SIG-M5 (cell line): ENCODE measurements at places on chromosomes 4 and X.

GRCh38 chr4:127844601-127845116, 36.0 kb upstream of the PLK4 start:
- DNase-seq: no peak

DNA sequence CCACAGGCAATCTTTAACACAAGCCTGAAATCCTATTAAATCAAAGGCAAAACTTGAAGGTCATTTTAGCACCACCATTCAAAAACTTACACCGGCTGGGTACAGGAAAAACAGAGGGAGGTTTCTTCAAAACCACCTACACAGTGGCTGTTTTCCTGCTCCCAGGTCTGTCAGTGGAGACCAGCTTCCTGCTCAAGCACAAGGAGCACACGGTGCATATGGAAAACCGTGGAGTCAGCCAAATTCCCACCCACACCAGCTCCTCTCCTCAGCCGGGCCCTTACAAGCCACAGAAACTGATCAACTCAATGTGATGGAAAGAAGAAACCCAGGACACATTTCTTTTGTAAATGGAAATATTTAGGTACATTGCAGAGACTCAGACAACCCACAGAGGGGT, 14.3 kb upstream of the FAM241A start:
- no peak for DNase-seq

- no peak for DNase-seq
Measured at GRCh38 chr4:86853209-86853608, 4.0 kb upstream of the SLC10A6 start.

- DNase-seq: no peak
Measured at GRCh38 chr4:31787701-31788100, 1067.5 kb downstream of the PCDH7 start.

GRCh38 chrX:150163221-150163930, 199.7 kb upstream of the MAMLD1 start:
- DNase-seq: no peak

DNA sequence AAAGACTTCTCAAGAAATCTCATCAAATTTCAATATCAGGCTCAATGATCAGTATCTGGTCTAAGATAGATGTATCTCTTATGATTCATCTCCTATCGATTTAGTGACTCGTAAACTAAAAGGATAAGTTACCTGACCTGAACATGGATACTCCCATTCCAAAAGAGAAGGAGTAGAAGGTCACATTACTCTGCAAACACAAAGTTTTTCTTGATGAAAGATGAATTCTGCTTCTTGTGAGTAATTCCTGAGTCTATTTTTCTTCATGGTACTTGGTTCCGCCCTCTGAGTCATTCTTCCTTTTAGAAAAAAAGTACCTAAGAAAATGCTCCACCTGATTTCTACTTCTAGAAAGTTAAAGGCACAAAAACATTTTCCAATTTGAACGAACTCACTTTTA, 223.1 kb upstream of the SLIT2 start:
- DNase-seq: no peak

DNA sequence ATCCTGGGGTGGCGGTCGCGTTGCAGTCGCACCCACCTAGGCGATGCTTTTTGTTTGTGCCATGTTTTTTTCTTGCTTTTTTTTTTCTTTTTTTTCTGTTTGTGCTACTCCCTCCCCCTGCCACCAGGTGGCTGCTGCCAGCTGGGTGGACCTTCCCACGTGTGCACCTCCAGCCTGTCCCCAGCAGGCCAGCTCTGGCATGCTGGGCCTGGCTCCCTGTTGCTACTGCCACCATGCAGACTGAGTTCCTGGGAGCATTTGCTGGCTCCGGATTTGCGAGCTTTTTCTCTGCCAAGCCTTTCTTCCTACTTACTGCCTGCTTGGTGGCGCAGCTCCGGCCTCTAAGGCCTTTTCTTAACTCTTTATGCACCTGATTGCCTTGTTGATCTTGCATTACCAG, 161.2 kb upstream of the WDFY3 start:
- no peak for DNase-seq

DNA sequence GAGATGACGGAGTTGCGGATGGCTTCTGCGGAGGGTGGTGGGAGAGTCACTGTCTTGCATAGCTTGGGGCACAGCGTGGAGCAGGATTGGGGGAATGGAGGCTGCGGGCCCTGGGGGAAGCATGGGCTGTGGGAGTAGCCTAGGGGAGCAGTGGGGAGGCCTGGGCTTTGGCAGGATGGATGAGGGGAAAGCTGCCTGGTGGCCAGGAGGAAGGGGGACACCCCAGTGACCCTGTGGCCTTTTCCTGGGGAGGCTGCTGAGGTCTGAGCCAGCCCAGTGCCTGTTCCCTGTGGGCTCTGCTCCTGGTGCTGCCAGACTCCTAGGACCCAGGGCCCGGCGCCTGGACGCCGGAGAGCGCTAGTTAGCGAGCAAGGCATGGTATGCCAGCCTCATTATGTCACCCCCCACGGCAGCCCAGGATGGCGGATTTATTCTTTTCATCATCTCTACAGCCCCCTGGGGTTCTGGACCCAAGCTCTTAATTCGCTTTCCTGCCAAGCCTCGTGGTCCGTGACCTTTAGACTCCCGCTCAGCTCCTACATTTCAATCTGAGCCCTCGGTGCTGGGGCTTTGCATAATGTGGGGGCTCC, 39.8 kb downstream of the SORCS2 start:
- no peak for DNase-seq

GRCh38 chr4:129335276-129335675, 239.3 kb downstream of the C4orf33 start:
- DNase-seq: no peak

DNA sequence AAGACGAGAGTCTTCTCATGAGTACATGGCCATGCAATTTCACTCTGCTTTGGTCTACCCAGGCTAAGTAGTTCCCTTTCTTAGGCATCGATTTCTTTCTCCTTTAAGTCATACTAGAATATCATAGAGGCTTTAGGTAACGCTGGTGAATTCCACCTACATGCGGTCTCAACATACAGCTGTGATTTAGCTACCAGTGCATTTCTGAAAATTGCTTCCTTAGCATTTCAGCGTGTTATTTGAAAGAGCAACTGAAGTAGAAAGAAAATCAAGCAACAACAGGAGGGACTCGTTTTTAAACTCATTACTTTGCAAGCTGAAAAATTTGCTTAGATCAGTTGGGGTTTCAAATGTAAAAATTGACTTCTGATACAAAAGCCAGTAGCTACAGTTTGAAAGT, 48.1 kb upstream of the RASGEF1B start:
- no peak for DNase-seq

DNA sequence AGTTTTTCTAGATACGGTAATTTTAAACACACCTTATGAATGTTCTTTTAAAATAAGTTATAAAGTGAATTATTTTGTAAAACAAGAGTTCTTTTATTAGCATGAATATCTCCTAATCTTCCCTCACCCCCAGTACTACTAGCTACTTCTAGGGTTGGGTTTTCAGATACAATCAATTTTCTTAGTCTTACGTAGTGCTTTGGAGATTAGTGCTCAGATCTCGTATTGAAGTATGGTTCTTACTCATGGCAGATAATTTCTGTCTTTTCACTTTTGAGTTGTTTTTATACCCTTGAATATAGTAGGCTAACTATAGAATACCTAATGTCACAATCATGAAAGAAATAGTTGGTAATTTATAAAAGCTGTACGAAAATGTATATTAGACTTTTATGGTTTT, 43.2 kb downstream of the CDKL5 start:
- no peak for DNase-seq

GRCh38 chr4:184884883-184885282, 59.1 kb upstream of the ACSL1 start:
- no peak for DNase-seq

GRCh38 chr4:36712013-36712412, 430.6 kb downstream of the DTHD1 start:
- no peak for DNase-seq

GRCh38 chr4:112978691-112979472, 70.6 kb upstream of the ANK2 start:
- DNase-seq: no peak

GRCh38 chr4:5685296-5685695, 23.1 kb downstream of the EVC2 start:
- no peak for DNase-seq

- DNase-seq: no peak
Measured at GRCh38 chr4:27001398-27002164, 140.9 kb downstream of the STIM2 start.

GRCh38 chr4:145930592-145930991, 8.0 kb downstream of the ZNF827 start:
- no peak for DNase-seq

DNA sequence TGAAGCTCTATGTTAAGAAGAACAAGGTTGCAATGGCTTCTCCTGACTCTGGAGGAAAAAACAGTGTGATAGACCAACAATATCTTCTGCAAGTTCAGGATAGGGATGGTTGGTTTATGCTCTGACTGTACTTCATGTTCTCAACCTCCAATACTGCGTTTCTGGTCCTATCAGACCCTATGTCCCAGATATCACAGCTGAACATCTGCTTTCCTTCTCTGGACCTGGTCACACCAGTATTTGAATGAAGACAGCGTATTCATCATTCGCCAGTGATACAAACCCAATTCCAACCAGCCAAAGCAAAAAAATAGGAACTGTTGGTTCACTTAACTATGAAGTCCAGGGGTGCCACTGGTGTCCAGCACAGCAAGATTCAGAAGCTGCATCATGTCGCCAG, 124.5 kb upstream of the KLF3 start:
- no peak for DNase-seq

- no peak for DNase-seq
Measured at GRCh38 chrX:74585766-74586165, 28.7 kb downstream of the RLIM start.

DNA sequence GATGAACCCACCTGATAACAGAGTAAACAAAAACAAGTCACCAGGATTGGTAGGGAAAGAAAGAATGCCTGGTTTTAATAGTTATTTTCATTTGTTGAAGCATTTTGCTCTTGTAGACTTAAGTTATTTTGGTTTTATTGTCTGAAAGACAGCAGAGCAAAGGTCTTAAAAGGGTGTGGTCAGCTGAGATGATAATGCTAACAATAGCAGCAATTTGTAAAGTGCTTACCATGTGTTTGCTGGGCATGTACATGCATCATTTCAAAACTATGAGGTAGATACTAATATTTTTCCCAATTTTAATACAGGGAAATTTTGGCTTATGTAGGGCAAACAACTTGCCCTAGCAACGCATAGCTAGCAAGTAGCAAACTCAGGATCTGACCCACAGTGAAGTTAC, 46.8 kb upstream of the SLC10A4 start:
- DNase-seq: no peak

- DNase-seq: no peak
Measured at GRCh38 chr4:181822005-181822375, 421.2 kb upstream of the TENM3 start.

- no peak for DNase-seq
Measured at GRCh38 chrX:11792461-11793421, 34.7 kb downstream of the MSL3 start.

DNA sequence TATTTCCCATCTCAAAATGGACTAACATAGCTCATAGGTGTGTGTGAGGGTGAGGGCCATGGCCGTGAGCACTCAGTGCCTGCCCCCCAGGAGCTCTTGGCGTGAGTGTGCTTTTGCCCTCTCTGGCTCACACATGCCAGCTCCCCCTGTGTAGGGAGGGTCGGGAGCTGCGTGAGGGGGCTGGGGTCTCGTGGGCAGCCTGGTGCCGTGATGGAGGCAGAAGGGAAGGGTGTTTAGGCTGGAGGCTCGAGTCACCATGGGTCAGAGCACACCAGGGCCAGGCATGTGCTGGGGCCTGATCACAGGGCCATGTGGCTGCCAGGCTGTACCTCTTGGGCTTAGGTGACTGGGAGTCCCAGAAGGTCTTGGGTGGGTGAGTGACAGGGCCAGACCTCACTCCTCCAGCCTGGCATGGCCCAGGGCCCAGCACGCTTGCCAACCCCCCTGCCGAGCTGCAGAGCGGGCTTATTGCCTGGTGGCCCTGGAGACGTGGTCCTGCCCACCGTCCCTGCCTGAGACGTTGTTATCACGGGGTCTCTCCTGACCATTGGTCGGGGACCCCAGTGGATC, 44.0 kb downstream of the ADRA2C start:
- no peak for DNase-seq

DNA sequence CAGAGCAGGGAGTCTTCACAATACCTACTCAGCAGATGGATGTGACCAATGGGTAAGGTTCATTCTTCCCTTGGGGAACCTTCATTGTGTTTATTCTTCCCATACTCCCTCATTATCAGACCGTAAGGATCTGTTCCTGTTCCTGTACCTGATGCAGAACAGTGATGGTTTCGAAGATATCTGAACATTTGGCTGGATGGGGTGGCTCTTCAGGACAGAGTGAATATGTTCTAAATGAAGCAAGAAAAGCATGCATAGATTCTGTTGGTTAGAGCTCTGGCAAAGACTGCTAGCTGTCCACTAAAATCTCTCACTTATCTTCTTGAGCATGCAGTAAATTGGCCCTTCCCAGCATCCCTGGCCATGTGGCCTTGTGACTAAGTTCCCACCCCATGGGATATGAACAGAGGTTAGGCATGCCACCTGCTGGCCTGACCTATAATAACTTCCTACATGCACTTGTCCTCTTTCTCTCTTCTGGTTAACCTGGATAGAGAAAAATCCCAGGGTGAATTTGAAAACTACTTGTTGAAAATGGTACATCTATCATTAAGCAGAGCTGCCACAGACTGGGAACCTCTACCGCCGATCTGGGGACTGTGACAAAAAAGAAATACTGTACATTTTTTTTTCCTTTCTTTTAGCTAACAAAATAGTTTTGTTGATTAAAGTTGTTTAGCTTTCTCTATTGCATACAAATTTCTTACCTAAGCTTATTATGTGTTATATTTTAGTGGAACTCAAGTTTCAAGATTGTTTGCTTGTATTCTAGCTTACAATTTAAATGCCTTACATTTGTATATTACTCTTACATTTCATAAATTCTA, 60.0 kb upstream of the BANK1 start:
- no peak for DNase-seq

DNA sequence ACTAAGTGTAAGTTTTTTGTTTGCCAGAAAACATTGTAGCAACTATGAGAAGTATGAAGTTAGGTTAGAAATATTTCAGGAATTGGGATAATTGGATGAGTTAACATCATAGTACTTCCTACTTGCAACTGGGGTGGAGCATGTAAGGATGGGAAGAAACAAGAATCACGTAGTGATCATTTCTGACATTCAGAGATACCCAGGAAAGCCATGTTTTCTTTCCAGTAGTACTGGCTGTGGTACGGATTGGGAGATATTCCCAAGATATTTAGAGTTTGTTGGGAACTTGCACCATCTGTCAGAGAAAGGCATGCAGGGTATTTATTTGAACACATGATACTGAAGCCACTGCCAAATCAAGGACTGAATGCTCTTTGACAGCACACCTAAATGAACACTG, 87.6 kb upstream of the SLC4A4 start:
- no peak for DNase-seq

GRCh38 chr4:33080275-33080674, 2360.1 kb downstream of the PCDH7 start:
- DNase-seq: no peak
